Caco-2 (cell line): ENCODE measurements at places on chromosomes 2 and 18. TPM values are rescaled to one million over a fixed set of nuclear protein-coding genes. Genes with fewer than 3 reads are reported as not detected.
A peak's percentile ranks its signal among the peaks of the same experiment; 100 is the strongest.

DNA sequence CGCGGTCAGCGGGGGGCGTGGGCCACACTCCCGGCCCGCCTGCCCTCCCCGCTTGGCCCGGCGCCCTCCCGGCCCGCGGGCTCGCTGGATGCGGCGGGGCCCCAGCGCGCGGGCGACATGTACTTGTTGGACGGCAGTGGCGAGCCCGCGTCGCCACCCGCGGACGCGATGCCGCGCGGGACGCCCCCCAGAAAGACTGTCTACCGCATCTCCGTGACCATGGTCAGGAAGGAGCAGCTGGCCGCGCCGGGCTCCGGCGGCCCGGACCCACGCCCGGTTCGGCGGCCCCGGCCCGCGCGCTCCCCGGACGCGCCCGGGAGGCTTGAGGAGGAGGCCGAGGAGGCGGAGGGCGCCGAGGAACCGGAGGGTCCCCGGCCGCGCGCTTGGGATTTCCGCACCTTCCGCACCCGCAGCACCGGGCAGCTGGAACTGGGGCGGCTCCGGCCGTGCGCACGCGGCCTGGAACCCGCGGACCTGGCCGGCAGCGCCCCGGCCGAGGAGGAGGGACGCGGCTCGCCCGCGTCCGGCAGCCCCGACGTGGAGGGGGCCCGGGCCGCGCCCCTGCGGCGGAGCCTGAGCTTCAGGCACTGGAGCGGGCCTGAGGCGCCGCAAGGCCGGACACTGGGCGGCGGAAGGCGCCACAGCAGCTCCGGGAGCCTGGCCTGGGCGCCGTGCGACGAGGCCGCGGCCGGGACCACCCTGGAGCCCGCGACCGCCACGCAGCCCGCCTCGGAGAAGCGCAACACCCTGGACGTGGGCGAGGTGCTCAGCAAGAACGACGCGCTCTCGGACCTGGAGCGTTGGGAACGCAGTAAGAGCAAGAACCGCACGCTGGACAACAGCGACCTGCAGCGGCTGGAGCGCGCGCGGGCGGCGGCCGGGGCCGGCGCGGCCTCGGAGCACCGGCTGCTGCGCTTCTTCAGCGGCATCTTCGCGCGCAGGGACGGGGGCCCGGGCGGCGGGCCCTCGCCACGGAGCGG lies 176.4 kb downstream of the AGAP1 start:
- no peaks in the 10 kb centered on the region for H3K27me3 ChIP-seq
- no peaks in the 10 kb centered on the region; the same call in 1 of the 2 replicates for H3K4me1 ChIP-seq
- no peak overlapping the region for H3K27ac ChIP-seq
- peak overlapping the region; percentile 49 for H3K4me3 ChIP-seq
- H3K36me3 ChIP-seq, result no peaks in the 10 kb centered on the region

DNA sequence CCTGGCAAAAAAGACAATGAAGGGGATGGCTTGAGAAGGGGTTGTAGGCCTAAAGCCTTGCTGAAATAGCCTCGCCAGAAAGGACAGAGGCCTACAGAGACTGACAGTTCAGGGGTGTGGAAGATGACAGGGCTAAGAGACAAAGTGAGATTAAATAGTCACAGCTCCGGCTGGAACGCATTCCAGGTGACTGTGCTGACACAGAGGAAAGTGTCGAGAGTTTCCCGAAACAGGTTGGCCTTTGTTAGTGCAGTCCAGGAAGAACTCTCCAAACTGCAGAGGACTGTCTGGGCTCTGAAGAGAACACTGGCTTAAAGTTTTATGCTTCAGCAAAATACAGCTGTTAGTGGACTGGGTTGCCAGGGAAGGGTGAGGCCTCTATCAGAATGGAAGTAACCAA lies 52.8 kb downstream of the METTL4 start:
- H3K27ac ChIP-seq, result no peak overlapping the region
- no peaks in the 10 kb centered on the region for H3K36me3 ChIP-seq
- H3K27me3 ChIP-seq, result no peaks in the 10 kb centered on the region
- no peak for DNase-seq
- no peak overlapping the region for H3K4me3 ChIP-seq

GRCh38 chr18:48017635-48018034 lies 87.2 kb upstream of the SMAD2 start:
- DNase-seq, result no peak
- H3K36me3 ChIP-seq, result no peaks in the 10 kb centered on the region
- H3K27ac ChIP-seq, result no peak overlapping the region
- H3K4me1 ChIP-seq, result no peaks in the 10 kb centered on the region
- H3K27me3 ChIP-seq, result no peaks in the 10 kb centered on the region
- no peak overlapping the region for H3K4me3 ChIP-seq

The GPBAR1 gene
- 0.29 and 0.44 TPM in 2 replicates for total RNA-seq

The TGIF1 gene
- 103 and 107 TPM in 2 replicates for total RNA-seq
